ENCODE measurements at places on chromosomes 7 and 10.

DNA sequence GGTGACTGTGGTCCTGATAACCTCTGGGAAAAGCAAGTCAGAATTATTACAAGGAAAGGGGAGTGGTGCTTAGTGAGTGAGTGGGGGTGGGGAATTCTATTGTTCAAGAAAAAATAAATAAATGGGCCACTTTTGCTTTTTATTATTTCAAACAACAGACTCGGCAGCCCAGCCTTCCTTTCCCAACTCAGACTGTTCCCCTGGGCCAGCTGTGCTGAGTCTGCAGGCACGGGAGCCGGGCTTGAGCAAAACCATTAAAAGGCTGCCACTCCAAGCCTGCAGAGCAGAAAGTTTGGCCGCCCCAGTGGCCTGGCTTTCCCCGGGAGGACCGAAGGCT is 90.0 kb downstream of the PLXNA4 start:
- no peak for DNase-seq

DNA sequence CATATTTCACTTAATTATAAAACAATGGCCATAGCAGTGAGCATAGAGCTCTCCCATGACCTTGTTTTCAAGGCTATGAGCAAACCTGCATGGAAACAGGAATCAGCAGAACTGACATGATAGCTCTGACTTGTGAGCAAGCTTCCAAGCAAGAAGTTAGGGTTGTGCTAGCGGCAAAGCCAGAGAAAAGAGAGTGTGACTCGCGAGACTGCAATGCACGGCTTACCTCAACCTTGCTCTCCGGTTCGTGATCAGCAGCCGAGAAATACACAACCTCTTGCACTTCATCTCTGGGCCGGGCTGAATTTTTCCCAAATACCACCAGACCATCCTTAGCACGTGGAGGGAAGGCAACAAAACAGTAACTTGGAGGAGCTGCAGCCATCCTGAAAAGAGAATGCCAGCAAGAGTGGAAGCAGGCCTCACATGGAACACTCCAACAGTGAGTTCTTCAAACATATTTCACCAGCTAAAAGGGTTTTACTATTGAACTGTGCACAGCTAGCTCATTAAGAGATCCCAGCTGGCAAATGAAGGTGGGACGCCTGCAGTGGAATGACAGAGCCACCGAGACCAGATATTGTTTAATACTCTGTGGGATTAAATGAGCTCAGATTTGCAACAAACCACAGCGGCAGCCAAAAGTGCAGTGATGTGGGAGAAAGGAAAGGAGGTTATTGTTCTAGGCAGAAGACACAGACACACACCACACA is 20.8 kb downstream of the SCRN1 start:
- no peak for DNase-seq

- DNase-seq: no peak
Observed at GRCh38 chr10:127243490-127244272, 47.3 kb upstream of the INSYN2A start.

- peak; percentile 25 for DNase-seq
Observed at GRCh38 chr10:74932648-74933047, 106.2 kb downstream of the KAT6B start.

GRCh38 chr7:87003872-87004798 is 55.3 kb downstream of the ELAPOR2 start:
- peak; percentile 28 for DNase-seq

DNA sequence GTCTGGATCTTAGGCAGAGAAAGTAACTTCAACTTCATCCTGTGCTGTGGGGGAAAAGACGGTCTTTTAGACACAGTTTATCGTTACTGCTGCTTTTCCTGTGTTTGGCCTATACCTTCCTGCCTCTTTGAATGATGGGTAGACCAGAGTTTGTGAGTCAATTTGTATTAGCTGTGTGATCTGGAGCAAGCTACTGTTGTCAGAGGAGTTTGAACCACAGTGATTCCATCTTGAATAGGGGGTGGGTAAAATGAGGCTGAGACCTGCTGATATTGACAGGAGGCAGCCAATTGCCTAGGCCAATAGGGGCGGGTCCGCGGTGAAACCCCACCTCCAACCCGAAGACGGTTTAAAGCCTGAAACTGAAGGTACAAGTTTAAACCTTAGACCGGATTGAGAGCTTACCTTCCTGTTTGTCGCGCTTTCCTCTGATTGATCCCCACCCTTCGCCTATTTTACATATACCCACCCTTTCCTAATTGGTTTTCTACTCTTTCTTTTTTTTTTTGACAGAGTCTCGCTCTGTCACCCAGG is 35.8 kb upstream of the EIF4H start:
- no peak for DNase-seq

DNA sequence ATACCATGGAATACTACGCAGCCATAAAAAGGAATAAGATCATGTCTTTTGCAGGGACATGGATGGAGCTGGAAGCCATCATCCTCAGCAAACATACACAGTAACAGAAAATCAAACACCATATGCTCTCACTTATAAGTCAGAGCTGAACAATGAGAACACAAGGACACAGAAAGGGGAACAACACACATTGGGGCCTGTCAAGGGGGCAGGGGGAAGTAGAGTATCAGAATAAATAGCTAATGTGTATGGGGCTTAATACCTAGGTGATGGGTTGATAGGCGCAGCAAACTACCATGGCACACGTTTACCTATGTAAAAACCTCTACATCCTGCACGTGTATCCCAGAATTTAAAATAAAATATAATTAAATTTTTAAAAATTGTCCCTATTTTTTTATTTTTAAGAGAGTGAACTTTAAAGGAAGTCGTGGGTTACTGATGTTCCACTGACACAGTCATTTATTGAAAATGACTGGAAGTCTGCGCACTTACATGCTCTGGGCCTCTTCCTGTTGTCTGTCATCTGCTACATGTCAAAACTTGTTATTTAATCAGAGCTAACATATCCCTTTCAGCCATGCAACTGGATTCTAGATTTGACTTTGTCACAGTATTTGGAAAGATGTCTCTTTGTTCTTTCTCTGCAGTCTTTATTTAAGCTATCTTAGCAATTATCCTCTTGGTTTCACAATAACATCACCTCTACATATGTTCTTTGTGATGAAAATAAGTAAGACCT is 73.7 kb upstream of the ABCB5 start:
- DNase-seq: no peak

GRCh38 chr7:157432957-157433576 is 96.3 kb downstream of the DNAJB6 start:
- peak; percentile 18 for DNase-seq

GRCh38 chr7:44400033-44400511 is 74.7 kb upstream of the CAMK2B start:
- no peak for DNase-seq

- DNase-seq: no peak
Observed at GRCh38 chr10:97336942-97337831, 2.7 kb upstream of the FRAT2 start.

GRCh38 chr7:112052993-112053736 is 153.0 kb downstream of the DOCK4 start:
- DNase-seq: no peak

- DNase-seq: no peak
Observed at GRCh38 chr7:2409745-2410414, 6.5 kb downstream of the CHST12 start.

- no peak for DNase-seq
Observed at GRCh38 chr7:33612442-33612841, 292.9 kb upstream of the BMPER start.

DNA sequence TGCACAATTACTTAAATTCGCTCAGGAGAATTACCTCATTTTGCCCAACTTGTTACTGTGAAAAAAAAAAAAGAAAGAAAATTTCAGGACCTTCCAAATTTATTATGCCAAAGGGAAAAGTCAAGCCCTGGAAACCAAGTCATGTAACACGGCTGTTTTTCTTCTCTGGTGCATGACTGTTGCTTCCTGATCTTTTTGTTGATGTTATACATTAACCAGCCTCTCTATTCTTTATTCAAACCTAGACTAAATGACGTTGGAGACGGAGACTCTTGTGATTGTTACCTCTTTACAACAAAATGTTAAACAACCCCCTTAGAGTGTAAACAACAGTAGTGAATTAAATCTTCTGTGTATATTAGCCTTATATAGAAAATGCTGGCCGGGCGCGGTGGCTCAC is 16.1 kb upstream of the ZC3HAV1 start:
- DNase-seq: no peak

- no peak for DNase-seq
Observed at GRCh38 chr10:112347709-112348671, 25.9 kb upstream of the ACSL5 start.

DNA sequence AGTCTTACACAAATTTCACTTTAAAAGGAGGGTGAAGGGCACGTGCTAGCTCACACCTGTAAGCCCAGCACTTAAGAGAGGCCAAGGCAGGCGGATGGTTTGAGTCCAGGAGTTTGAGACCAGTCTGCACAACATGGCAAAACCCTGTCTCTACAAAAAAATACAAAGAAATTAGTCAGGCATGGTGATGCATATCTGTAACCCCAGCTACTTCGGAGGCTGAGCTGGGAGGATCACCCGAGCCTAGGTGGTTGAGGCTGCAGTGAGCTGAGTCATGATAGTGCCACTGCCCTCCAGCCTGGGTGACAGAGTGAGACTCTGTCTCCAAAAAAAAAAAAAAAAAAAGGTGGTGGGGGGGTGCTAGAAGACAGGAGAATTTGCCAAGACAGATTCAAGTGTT is 237.3 kb upstream of the KLF14 start:
- no peak for DNase-seq

DNA sequence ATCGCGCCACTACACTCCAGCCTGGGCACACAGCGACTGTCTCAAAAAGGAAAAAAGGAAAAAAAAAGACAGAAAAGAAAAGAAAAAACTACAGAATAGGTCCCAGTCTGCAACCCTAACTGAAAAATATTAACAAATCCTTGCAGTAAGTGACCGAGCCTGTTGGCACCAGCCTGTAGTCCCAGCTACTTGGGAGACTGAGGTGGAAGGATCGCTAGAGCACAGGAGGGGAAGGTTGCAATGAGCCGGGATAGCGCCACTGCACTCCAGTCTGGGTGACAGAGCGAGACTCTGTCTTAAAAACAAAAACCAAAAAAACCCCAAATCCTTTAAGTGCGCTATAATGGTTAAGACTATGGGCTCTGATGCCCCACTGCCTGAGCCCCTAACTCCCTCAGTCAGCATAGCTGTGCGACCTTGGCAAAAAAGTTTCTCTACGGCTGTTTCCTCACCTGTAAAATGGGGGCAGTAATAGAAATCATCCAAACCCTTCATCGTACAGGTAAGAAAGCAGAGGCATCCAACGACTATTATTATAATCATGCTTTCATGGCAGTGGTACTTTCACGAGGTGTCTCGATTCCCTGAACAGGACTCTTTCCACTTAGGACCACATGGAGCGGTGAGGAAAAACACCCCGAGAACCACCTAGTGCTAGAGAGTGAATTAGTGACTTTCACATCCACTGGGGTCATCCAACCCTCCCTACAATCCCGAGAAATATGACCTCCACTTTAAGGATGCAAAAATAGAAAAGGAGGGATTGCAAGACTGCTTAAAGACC is 755 bp downstream of the TOMM7 start:
- DNase-seq: peak; percentile 36

DNA sequence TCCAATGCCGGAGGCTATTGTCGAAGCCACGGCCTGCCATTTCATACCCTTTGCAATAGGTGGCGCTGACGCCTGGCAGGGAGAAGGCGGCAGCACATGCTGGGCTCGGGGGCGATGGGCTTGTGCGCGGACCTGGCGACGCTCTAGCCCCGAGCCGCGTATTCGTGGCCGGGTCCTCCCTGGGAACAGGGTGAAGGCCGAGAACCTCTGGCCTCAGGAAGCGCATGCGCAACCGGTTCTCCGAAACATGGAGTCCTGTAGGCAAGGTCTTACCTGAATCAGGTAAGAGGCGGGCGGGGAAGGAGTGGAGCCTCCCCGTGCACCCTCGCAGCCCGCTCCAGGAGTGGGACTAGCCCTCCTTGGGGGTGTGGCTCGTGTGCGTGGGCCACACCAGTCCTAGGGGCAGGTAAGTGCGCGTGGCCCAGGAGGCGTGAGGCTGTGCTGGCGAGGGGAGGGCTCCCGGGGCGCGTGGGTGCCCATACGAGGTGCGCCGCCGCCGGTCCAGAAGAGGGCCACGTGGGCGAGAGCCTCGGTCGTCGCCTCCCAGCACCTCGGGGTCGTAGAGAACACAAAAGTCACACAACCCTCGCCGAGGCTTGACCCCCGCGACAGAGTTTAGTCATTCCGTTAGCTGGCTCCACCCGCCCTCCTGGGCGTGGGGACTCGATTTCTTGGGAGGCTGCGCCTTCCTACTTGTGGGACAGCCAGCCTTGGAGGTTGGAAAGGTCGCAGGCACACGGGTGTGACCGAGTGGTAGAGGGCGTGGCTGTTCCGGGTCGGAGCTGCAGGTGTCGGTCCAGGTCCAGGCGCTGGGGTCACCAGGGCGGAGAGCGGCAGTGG is 5.6 kb upstream of the MEST start:
- DNase-seq: peak; percentile 22

GRCh38 chr7:134637934-134638719 is 8.5 kb upstream of the BPGM start:
- DNase-seq: no peak

Data from substantia nigra (tissue), 51 donors.